Thoracic aorta (tissue), 2 donors: ENCODE measurements at places on chromosomes 2 and 18. TPM values are rescaled to one million over a fixed set of nuclear protein-coding genes. Genes with fewer than 3 reads are reported as not detected.

DNA sequence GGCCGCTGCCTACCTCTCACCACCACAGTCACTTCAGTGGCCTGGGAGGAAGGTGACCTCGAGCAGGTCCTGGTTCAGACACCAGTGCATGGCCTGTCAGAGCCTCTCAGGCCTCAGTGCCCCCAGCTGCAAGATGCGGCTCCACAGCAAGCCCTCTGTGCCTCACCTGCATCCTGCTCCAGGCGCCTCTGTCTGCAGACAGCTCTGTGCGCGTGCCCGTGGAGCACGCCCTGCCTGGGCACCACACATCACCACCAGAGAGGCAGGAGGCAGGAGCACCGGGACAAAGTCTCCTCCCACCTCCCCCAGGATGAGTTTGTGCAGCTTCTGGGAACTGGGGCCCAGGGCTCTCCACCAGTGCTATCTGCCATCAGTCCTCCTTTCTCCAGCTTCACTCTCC is 98.7 kb downstream of the TFCP2L1 start:
- H3K36me3 ChIP-seq, result no peaks in the 10 kb centered on the region
- H3K27ac ChIP-seq, result no peak overlapping the region
- no peaks in the 10 kb centered on the region for H3K27me3 ChIP-seq
- no peak for DNase-seq

SH3BP4 gene
- 24.0 TPM for total RNA-seq

GRCh38 chr2:102396012-102396411 is 26.9 kb upstream of the IL18RAP start:
- no peaks in the 10 kb centered on the region for H3K4me1 ChIP-seq
- no peaks in the 10 kb centered on the region for H3K27me3 ChIP-seq
- H3K27ac ChIP-seq, result no peak overlapping the region

LAMA3 gene
- 30.1 TPM for total RNA-seq

DNA sequence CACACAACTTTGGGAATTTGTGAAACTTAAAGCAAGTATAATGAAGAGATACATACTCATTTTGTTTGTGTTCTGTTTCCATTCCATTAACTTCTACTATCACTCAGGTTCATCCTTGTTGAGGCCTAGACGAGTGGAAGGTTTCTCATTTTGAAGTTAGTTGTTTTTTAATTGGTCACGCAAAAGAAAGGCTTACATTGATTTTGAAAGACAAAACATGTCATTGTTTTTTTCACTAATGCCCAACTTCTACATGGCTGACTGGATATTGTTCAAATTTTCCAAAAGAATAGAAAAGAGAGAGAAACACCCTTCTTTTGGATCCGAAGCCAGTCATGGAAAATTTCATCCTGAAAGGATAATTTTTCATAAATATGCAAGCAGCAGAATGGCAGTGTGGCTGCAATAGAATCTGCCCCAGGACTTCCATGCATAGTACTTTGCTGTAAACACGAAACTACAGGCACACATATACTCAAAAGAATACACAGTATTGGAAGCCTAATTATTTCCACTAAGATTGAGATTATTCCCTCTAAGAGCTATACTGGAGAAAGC is 27.4 kb downstream of the PRKCE start:
- no peak overlapping the region for H3K4me3 ChIP-seq
- DNase-seq, result no peak
- no peak overlapping the region for H3K27ac ChIP-seq
- no peaks in the 10 kb centered on the region for H3K36me3 ChIP-seq
- H3K4me1 ChIP-seq, result peaks cover 33% of the 10 kb centered on the region

- no peaks in the 10 kb centered on the region for H3K4me1 ChIP-seq
- no peaks in the 10 kb centered on the region for H3K27me3 ChIP-seq
- no peaks in the 10 kb centered on the region for H3K36me3 ChIP-seq
Measured at GRCh38 chr2:205311201-205311600, 371.1 kb upstream of the NRP2 start.

DNA sequence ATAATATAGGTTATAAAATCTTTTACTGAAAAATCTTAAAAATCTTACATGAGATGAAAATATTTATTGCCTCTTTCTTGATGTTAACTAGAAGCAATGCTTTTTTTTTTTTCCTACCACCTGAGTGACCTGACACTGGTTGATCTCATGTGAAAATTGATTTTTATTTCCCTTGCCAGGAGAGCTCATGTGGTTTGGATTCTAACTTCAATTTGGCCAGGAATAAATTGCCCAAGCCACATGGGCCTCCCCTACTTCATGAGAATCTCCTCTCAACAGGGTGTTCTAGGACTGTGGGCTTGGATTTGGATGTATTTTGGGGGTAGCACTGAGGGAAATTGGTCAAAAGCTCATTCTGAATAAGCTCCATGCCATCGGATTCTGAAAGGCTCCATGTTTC is 20.1 kb downstream of the IDH1 start:
- peaks cover 19% of the 10 kb centered on the region for H3K36me3 ChIP-seq
- no peak for DNase-seq
- H3K4me3 ChIP-seq, result no peak overlapping the region
- H3K4me1 ChIP-seq, result no peaks in the 10 kb centered on the region
- H3K27me3 ChIP-seq, result no peaks in the 10 kb centered on the region

GNAL gene
- 4.2 TPM for total RNA-seq
